ENCODE measurements at places on chromosomes 4 and X. TPM values are rescaled to one million over a fixed set of nuclear protein-coding genes. Genes with fewer than 3 reads are reported as not detected.

Gene PDGFC
- 22.1 TPM for total RNA-seq

Gene TMEM31
- not detected for total RNA-seq

Gene FGF16
- not detected for total RNA-seq

Gene POU3F4
- not detected for total RNA-seq

Gene SSX2B
- total RNA-seq, result not detected

Gene BANK1
- total RNA-seq, result 1.2 TPM

Gene KLKB1
- total RNA-seq, result not detected

Gene MEPE
- not detected for total RNA-seq

Gene CC2D2A
- total RNA-seq, result 2.1 TPM

Gene TCEAL5
- 0.38 TPM for total RNA-seq

Gene NLGN3
- 0.21 TPM for total RNA-seq

Gene CT45A3
- not detected for total RNA-seq

Gene SULT1E1
- 13.5 TPM for total RNA-seq

Gene PDCL2
- not detected for total RNA-seq

Gene AMER1
- 5.5 TPM for total RNA-seq

Gene ATP2B3
- not detected for total RNA-seq

Gene KLB
- total RNA-seq, result not detected

Gene DGAT2L6
- not detected for total RNA-seq

Gene NLGN4X
- 1.9 TPM for total RNA-seq

Gene NHSL2
- total RNA-seq, result 2.1 TPM

Gene ANKRD50
- 19.0 TPM for total RNA-seq

Gene CT83
- total RNA-seq, result not detected

Gene PRRG3
- total RNA-seq, result 1.1 TPM

Gene SPOCK3
- total RNA-seq, result not detected

Gene PFKFB1
- not detected for total RNA-seq

All from esophagus squamous epithelium (tissue), 5 donors.